ENCODE measurements at places on chromosomes 2 and 18. TPM values are rescaled to one million over a fixed set of nuclear protein-coding genes. Genes with fewer than 3 reads are reported as not detected.

Gene IL1RN
- not detected for total RNA-seq

Gene ADD2
- 0.37 TPM for total RNA-seq

Gene CFAP65
- not detected for total RNA-seq

Gene GLB1L
- total RNA-seq: 19.1 TPM

Gene THSD7B
- under 0.01 TPM for total RNA-seq

Gene LINC00305
- not detected for total RNA-seq

Gene DAW1
- not detected for total RNA-seq

Gene CPO
- total RNA-seq: 0.12 TPM

Gene RIT2
- total RNA-seq: not detected

Gene CDK15
- total RNA-seq: 3.1 TPM

Gene RGPD8
- 9.5 TPM for total RNA-seq

Gene TUBA3E
- total RNA-seq: not detected

Gene DTNA
- total RNA-seq: 17.2 TPM

Gene KLHL30
- total RNA-seq: not detected

Gene REG3A
- not detected for total RNA-seq

Gene COL4A4
- 2.7 TPM for total RNA-seq

Gene SCYGR4
- total RNA-seq: not detected

Gene VWA3B
- not detected for total RNA-seq

Gene MROH2A
- total RNA-seq: not detected

Gene GKN2
- not detected for total RNA-seq

Gene LTBP1
- total RNA-seq: 502 TPM

Gene HES6
- 5.5 TPM for total RNA-seq

Gene CPS1
- 21.2 TPM for total RNA-seq

Gene WNT10A
- total RNA-seq: not detected

Data from uterine smooth muscle cell (primary cell).